ENCODE measurements at places on chromosomes 2 and 18.

- no peak for DNase-seq
Measured at GRCh38 chr18:9101730-9102507, 580 bp upstream of the NDUFV2 start.

GRCh38 chr2:96541398-96542152 lies 5.0 kb downstream of the ARID5A start:
- no peak for DNase-seq

DNA sequence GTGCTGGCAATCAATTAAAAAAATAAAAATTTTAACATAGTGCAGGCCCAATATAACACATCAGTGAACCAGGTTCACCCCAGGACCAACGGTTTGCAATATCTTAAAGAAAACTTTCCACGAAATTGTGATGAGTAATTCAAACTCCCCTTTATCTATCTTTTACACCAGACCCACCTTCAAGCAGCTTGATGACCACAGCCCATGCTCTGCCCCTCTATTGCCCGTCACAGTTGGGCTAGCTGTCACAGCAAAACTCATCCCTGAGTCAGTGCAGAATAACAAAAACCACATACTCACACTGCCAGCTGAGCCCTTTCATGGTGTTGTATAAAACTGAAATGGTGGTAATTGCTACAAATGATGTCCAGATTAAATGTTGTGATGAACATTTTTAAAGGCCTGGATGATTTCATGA lies 112.5 kb upstream of the CREB1 start:
- no peak for DNase-seq

GRCh38 chr2:105893011-105893995 lies 148.6 kb downstream of the NCK2 start:
- no peak for DNase-seq

- no peak for DNase-seq
Measured at GRCh38 chr18:36635414-36636096, 193.2 kb downstream of the TPGS2 start.

- no peak for DNase-seq
Measured at GRCh38 chr2:236642125-236642524, 72.5 kb downstream of the ACKR3 start.

DNA sequence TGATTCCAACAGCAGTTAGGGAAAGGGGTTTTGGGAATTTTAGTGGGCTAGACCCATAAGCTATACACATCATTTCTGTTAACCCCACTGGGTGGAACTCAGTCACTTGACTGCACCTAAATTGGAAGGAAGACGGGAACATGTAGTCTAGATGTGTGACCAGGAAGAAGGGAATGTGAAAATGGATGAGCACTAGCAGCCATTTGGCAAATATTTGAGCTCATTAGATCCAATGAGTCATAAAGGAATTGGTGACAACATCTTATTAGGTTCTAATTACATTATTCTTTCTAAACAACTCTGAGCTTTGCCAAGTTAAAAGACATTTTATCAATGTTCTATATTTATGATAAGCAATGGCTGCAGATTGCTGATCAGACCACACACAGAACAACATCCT lies 400.6 kb downstream of the IRS1 start:
- DNase-seq: no peak

DNA sequence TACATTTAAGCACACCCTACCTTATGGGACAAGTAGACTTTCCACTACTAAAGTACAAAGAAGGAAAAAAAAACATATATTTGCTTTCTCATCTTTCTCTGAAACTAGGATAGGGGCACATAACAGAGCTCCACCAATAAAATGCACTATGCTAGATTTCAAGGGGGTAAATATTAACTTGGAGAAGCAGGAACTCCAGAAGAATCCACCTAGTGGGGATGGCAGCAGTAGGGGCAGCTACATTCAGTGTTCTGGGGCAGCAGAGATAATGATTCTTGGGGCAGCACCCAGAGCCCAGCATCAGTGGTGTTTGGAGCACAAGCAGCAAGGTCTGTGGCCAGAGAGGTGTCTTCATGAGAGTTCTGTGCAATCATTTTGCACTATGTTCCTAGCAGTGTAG lies 64.7 kb downstream of the DTNB start:
- DNase-seq: no peak

DNA sequence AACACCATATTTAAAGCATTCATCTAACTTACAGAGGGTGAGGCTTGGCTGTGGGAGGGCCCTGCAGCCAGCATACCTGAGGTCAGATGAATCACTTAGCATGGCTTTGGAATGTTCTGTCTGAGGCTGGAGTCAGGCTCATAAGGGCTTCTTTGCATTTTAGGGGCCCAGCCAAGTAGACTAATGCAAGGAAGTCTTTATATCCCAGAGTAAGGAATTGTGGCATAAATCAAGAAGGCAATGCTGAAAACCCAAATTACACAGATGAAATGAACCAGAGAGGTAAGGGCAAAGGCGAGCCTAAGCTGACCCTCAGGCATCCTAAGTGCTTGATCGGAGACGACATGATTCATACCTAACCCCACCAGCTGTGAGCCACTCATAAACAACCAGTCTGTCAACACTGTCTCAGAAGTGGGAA lies 383.6 kb downstream of the DCC start:
- no peak for DNase-seq

DNA sequence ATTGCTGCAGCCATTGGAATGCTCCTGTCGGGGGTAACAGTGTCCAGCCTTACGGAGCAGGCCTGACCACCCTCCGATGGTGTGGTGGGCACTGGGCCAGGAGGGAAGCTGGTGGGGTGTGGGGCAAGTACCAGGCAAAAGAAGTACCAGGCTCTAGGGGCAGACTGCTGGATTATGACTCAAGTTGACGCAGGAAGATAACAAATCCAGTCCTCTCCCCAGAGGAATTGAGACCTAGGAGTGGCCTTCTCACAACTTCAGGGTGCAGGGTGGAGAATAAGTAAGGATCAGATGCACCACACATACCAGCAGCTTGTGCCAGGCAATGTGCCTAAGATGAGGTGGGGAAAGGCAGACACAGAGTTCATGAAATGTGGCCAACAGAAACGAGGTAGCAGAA lies 37.9 kb downstream of the SEMA4F start:
- no peak for DNase-seq

- no peak for DNase-seq
Measured at GRCh38 chr18:78777992-78778391, 201.6 kb upstream of the SALL3 start.

- no peak for DNase-seq
Measured at GRCh38 chr2:66470199-66470598, 35.3 kb downstream of the MEIS1 start.

DNA sequence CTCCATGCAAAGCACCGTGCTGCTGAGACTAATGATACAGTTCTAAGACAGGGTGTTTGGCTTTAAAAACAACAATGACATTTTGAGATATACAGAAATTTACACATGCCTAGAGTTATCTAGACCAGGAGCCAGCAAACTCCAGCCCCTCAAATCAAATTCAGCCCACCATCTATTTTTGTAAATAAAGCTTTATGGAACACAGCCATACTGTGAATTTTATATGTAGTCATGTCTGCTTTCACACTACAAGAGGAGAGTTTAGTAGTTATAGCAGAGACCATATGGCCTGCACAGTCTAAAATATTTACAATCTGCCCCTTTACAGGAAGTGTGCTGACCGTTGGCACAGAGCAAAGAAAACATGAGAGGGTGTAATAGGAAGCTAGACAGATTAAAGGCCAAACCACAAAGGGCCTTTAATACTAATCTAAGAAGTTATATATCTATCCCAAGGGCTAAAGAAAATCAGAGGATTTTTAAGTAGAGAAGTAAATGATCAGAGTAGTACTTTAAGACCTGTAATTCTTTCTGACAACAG lies 39.4 kb downstream of the NBAS start:
- DNase-seq: no peak

GRCh38 chr2:19408592-19408991 lies 50.2 kb upstream of the OSR1 start:
- DNase-seq: no peak

DNA sequence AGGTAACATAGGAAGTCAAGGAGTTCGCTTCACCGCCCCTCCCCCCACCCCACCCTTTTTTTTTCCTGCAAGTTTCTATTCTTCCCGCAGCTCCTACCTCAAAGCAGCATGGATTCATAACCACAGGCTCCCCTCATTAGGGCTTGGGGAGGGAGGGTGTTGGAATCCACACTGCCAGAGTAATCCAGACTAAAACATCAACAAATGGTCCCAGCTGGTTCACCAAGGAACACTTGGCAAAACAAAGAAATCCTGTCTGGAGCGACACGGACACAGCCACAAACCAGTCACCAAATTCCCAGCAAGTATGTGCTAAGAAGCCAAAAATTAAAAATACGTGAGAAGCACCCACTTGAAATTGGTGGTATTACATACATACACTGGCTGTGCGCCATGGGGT lies 106.9 kb upstream of the PPP1CB start:
- no peak for DNase-seq

DNA sequence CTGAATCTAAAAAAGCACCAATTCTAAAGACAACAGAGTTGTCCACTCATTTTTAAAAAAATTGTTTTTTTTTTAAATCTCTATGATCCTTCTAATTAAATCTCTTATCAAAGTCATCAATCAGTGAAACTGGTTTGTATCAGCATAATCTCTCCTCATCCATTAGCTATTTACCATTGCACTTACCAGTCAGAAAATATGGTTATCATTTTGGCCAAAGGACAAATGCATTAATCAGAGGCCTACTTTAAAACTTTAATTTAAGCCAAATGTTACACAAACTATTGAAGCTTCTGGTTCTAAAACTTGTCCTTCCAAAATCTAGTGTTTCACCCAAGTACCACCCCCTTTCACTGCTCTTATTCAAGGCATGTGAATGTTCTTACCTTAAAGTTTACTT lies 3.8 kb downstream of the C18orf32 start:
- no peak for DNase-seq
